LHCN-M2 (cell line): ENCODE measurements at places on chromosomes 4 and X.

DNA sequence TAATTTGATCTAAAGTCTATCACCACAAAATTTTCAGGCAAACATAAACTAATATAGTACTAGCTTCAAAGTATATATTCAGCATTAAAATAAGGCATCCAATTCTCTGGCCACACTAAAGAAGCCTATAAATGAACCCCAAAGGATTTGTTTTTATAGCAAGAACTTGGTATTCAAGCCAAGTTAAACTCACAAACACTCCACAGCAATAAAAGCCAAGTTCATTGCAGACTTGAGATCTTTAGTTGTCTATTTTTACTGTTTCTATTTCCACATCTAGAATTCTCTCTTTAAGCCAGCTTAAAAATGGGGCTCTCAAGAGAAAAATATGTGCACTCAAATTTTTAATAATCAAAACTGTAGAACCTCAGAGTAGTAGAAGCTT lies 51.1 kb downstream of the WDFY3 start:
- DNase-seq = no peak

DNA sequence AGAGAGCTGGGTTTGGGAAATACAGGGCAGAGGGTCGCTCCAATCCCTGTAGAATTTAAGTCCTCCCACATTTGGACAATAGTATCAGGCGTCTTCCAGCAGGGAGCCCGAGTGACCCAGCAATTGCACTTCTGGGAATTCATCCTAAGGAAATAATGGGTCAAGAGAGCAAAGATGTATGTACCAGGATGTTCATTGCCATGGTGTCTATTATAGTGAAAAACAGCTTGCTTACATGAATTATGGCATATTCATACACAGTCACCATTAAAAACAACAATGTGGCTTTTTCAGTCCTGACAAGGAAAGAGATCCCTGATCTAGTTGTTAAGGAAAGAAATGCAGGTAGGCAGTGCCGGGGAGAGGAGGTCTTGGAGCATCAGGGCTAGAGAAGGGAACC lies 167.7 kb downstream of the PJA1 start:
- no peak for DNase-seq

DNA sequence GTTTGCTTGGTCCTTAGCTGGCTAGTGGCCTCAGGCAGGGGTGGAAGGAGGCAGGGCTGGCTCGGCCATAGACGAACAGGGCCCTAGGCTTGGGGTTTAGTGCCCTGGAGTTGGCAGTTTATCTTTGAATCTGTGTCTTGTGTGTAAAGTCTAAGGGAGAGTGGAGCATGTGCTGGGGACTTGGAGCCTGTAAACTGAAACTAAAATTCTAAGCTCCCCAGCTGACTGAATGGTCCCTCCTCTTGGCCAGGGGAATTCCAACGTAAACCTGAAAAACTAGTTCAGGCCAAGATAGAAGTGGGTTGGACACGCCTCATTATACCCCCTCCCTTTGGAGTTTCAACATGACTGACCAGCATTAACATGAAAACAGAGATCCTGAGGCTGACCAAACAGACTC lies 46.1 kb upstream of the GPR78 start:
- DNase-seq = no peak

DNA sequence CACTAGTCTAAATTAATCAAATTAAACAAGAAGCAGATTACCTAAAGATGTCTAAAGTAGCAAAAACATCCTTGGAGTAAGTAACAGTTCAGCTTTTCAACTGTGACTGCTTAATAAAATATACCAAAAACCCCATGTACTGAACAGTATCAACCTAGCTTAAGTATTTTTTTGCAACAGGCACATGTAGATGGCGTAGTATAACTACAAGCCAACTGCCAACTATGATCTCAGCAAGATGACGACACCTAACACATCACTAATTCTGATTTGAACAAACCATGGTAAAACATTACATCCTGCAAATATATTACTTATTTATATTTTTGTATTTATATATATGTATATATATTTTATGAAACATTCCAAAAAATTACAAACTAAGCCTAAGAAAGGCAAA lies 24.5 kb downstream of the DHX15 start:
- DNase-seq = peak; percentile 36

DNA sequence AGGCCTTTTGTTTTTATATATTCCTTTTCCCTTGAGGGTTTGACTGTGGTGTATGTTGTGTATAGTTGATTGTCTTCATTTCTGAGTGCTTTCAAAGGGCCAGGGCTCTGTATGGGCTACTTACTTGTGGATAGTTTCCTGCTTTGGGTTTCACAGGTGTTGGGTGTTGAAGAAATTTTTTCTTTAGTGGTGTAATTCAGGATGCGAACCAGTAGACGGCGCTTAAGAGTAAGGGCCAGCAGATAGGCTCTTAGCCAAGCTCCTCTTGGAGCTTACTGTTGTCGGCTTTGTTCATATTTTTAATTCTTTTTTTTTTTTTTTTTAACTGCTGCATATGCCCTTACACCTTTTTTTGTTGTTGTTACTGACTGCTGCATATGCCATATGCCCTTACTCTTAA lies 276.3 kb upstream of the GALNT7 start:
- peak; percentile 28 for DNase-seq

GRCh38 chr4:167218022-167218608 lies 16.2 kb downstream of the SPOCK3 start:
- DNase-seq = no peak

DNA sequence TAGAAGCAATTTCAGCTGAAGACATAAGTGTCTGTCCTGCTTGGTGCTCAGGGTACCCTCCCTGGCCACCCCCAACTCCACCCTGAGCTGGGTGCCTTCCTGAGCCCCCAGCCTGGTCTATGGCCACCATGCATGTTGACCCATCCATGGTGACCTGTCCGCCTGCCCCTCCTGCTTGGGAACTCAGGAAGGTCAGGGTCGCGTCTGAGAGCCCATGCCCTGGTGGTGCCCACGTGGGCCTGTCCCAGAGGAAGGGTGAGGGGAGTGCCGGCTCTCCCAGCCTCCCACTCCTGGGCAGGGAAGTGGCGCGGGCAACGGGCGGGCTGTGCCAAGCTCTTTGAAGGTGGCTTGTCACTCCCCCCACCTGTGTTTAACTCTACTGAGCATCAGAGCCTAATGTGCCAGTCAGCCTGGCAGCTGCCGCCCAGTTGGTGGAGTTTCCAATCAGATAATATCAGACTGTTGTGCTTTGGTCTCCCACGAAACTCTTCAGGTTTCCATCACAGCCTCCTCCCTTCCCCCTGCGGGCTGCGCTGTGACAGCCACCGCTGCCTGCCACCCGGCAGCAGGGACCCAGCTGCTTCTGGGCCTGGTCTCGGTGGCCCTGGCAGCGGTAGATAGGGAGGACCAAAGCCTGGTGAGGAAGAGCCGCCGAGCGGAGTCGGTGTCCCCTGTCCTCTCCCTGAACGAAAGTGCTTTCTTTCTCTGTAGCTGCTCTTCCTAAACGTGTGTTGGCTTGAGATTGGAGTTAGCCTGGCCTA lies 4.8 kb downstream of the SH3BP2 start:
- no peak for DNase-seq

DNA sequence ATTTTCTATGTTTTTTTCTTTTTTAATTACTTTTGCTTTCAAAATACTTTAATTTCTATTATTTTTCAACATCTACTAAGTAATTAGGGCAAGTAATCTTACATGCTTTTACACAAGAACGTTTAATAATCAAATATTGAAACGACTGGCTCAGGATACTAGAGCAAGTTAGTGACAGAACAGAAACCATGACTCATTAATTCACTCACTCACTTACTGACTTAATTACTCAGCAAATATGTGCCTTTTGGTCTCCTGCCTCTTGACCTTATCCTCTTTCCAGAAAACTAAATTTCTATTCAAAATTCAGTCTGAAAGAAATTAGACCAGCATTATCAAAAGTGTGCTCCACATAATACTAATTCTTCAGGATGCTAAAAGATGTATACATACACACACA lies 314.9 kb upstream of the TEX13C start:
- no peak for DNase-seq

DNA sequence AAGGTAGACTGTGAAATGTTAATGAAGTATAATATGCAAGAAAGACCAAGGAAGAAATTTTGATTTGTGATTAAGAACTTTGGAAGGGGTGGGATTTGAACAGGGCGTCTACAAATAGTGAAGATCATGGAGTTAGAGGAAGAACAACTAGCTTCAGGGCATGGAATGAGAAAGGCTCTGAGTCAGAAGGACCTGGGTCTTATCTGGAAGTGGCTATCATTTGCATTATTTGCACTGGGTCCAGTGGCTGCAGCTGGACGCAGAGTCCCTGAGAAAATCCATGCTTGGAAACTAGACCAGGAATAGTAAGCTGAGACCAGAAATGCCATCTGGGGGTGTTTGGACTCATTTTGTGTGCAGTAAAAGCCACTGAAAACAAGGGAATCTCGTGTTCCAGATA lies 4.3 kb upstream of the LIMCH1 start:
- no peak for DNase-seq

DNA sequence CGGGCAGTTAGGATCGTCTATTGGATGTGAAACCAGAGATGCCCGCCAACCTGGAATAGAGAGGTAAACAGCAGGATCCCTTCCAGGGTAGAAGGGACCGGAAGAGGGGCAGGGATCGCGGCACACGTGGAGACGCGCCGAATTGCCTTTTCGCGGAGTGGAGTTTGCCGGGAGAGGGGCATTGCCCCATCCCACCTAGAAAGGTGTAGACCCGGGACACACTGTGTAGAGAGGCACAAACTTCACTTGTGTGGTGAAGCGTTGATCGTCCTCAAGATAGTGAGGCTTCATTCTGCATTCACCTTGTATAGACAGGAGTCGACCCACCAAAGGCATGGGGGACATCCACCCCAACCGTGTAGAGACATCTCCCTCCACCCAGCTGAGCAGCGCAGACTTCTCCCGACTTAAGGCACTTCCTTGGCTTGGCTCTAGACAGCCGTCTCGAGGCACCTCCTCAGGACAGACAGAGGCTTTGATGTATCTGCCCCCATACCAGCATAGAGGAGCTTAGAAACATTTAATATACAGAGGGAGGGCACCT lies 410 bp downstream of the GNL3L start:
- no peak for DNase-seq

DNA sequence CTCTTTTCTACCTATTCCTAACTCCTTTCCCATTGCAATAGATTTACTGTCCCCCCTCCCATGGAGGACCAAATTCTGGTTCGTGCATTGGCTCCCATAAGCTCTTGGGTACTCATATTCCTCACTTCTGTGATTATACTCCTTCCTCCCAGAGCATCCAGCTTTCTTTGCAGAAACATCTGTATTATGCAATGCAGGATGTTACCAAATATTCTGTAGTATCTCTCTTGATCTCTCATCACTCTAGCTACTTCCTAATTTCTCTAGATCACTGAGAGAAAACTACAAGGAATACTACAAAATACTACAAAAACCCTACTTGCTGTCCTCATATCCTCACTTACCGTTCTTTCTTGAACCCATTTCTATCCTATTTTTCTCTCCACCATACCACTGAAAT lies 395.9 kb upstream of the HS3ST1 start:
- DNase-seq = no peak

GRCh38 chrX:24216827-24217226 lies 67.3 kb downstream of the ZFX start:
- DNase-seq = no peak

GRCh38 chr4:2226261-2226660 lies 15.7 kb downstream of the HAUS3 start:
- no peak for DNase-seq

DNA sequence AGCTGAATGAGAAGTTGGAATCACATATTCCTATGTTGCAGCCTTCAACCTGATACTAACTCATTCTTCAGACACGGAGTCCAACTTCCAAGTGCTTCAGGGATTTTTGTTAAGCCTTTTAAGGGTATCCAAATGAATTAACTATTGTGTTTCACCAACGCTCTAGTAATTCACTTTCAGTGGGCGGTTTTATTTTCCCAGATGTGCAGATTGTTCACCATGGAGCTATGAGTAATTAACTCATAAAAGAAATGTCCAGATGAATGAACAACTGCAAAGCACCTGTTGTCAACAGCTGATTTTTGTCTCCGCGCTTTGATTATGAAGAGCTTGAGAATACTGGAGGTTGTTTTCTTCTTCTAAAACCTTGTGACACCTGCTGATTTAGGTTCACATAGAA lies 187.6 kb downstream of the CBR4 start:
- DNase-seq = peak; percentile 84

DNA sequence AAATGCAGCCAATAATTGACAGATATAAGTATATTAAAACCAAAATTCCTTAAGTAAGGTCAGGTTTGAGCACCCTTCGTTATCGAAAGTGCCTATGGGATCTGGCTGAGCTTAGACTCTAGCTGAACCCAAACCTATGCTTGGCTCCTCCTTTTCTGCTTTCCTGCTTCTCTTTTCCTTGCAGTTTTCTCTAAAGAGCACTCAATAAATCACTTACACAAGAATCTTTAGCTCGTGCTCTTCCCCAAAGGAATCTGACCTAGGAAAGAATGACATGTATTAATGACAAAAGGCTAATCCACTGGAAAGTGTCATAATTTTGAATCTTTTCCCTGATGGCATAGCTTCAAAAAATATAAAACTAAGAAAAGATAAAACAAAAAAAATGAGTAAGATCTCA lies 282.7 kb downstream of the DKK2 start:
- no peak for DNase-seq

DNA sequence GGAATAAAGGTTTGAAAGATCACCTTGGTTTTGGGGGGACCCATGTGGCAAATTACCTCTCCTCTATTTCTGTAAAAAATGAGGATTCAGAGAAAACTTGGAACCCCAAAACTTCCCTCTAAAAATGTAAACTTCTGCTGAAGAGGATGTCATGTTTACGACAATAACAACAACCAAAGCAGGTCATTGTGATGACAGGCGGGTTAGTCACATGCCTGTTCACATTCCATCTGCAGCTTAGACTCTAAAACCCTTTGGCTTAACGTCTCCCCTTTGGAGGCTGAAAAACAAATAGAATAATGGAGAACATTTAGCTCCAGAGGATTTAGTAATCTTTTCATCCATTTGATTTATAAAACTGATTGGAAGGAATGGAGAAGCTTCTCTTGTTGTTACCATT lies 75.0 kb upstream of the FAM9C start:
- peak; percentile 58 for DNase-seq

DNA sequence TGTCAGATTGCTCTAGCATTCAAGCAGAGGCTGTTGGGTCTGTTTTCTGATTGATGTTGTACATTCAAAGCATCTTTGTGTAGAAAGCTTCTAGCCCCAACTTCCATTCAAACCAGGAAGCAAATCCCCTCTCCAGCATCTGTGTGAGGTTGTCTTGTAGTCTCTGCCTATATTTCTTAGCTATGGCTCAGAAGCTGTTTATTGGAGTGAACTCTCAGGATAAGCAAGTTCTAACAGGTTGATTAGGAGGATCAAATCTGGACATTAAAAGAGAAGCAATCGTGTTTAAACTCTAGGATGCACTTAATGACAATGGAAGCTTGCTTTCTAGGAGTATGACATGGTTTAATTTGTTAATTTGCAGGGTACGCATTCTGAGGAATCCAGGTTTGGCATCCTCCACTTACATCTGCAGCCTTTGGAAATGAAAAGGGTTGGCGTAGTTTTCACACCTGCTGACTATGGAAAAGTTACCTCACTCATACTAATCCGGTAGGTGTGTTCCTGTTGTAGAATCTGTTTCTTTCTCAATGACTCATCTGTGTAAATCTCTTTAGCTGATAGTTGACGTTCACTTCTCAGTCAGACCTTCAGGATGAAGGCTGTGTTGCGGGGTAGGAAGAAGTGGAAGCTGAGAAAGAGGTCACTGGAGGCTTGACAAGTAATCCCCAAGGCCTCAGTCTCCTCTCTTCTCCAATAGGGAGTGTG lies 88.0 kb upstream of the TLR2 start:
- no peak for DNase-seq

GRCh38 chr4:22103768-22104167 lies 155.2 kb upstream of the KCNIP4 start:
- DNase-seq = no peak
